ENCODE measurements at places on chromosomes 5 and 9.

- no peak for DNase-seq
These were observed 971 bp downstream of the TMEM267 start for GRCh38 chr5:43482490-43483297.

- no peak for DNase-seq
These were observed 9.2 kb downstream of the CNTFR start for GRCh38 chr9:34580358-34580757.

GRCh38 chr9:118414676-118415075, 710.5 kb downstream of the TLR4 start:
- DNase-seq, result no peak

- no peak for DNase-seq
These were observed 459.3 kb upstream of the MEF2C start for GRCh38 chr5:89342106-89342876.

- no peak for DNase-seq
These were observed 1129.2 kb downstream of the DTWD2 start for GRCh38 chr5:117859176-117859575.

GRCh38 chr9:131617611-131618010, 72.3 kb downstream of the PRRT1B start:
- no peak for DNase-seq

GRCh38 chr5:38753141-38753540, 92.7 kb upstream of the OSMR start:
- DNase-seq, result no peak

DNA sequence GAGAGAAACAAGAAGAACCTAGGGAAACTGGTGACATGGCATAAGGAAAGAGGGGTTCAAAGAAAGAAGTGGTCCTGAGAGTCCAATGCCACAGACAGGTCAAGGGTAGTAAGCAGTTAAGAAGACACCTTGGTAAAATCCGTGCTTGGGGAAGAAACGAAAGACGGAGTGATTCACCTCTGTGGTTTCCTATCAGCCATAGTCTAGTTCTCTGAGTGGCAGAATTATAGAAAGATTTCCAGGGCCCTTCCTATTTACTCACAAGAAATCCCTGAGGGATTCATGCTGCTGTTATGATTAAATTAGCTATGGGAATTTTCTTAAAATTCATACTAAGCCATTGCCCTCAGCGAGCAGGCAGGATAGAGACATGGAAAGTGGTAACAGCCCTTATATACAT, 31.7 kb downstream of the IL33 start:
- no peak for DNase-seq

GRCh38 chr5:104821606-104822005, 1259.0 kb upstream of the NUDT12 start:
- no peak for DNase-seq

GRCh38 chr5:19902316-19902934, 85.6 kb downstream of the CDH18 start:
- no peak for DNase-seq

DNA sequence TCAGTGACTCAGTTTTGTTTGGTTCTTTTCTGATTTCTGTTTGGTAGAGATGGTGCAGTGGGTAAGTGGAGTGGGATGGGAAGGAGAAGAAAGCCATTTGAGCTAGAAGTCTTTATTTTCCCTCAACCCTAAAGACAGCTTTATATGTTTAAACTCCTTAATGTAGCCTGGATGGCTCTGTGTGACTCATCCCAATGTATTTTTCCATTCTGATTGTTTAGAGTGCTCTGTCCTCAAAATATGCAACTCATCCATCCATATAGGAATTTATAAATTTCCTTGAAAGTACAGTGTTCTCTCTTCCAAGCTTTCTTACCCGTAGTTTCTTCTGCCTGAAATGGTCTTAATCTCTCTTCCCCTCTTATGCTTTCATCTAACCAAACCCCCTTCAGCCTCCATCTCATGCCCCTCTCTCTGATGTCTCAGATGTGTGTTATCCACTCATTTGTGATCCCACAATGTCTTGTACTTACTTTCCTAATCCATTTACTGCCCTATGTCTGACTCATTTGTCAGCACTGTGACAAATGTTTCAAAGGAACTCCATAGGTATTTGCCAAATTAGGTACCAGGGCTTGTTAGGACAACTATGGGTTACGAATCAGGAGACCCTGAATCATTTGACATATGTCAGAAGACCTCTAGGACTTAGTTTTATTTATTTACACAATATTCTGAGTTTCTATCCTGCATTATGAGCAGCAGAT, 217.5 kb upstream of the SGCD start:
- no peak for DNase-seq

DNA sequence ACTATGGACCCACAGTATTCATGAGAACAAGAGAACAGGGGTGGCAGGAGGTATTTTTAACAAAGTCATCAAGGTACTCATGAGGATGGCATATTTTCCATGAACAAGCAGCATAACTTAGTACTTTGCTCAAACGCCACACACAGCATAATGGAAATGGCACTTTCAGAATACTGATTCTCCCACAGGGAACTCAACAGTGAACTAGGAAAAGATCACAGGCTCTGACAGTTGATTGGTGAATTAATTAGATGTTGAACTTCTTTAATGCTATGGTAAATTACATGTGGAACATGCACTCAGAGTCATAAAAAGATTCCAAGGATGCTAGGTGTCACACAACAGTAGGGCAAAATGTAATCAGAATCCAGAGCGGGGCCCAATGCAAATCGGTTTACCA, 1088.6 kb upstream of the C9orf72 start:
- DNase-seq, result no peak

DNA sequence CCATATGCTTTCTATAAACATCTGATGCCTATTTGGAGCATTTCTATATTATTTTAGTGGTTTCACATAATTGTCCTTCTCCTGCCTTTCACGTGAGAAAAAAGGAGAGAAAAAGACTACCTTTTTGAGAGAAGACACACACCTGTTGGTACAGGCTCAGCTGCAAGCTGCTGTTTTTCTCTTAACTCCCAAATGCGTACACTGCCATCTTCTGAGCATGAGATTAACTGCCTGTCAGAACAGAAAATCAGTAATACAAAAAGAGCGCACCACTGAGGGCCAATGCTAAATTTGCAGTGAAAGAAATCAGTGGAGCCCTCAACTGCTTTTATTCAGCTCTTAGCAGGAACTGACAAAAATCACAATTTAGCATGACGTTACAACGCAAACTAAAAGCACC, 54.9 kb downstream of the WDR41 start:
- DNase-seq, result peak; percentile 7

DNA sequence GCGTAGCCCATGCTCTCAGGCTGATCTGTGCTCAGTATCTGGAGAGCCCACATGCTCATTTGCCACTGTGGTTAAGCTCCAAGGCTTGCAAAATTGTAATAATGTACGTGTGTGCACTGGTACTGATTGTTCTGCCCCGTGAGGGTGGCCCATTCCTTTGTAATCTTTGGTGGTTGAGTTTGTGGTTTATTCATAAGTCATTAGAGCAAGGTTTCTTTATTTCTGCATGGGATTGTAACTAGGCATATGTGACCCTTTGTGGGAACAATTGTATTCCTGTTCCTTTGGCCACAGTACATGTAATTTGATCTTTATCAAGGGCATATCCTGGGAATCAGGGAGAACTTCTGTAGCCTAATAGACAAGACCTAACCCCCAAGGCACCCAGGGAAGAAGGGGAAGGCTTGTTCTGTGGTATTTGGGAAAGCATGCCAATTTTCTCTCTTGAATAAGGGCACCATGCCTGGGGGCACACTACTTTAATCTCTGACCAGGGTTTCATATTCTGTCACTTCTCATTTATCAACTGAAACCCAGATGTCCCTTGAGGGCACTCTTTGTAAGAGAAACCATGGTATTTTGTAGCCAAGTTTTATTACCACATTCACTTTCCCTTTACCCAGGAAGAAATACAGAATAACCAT, 74.6 kb downstream of the NPR3 start:
- DNase-seq, result no peak

DNA sequence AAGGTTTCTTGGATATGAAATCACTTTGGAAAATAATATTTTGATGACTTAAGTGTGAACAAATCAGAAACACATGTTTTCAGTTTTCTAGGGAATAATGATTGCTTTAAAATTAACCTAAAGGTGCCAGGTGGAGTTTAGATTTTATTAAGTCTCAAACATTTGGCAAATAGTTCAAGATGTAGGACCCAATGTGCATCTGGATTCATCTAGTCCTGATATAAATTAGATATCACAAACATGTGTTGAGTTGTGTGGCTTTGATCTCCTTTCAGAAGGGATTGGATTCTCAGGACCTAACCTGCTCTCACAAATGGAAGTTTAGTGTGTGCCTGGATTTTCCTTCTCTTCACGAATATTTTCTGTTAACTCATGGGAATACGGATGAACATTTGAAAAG, 291.4 kb upstream of the ISL1 start:
- no peak for DNase-seq

DNA sequence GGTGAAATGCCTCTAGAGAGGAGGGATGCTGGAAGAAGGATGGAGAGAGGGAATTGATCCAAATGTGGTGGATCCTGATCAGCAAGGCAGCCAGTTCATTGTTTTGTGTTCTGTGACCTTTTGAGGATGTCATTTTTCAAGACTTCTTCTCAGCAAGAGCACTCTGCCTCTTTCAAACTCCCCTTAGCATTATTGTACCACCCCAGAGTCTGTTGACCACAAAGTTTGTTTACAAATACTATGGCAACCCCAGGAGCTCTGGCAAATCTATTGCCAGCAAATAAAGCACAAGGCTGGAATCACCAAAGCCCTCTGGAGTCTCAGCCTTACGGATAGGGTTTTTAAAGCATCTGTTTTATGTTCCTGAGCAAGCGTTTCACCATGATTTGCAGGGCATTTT, 76.2 kb upstream of the SLC1A3 start:
- no peak for DNase-seq

DNA sequence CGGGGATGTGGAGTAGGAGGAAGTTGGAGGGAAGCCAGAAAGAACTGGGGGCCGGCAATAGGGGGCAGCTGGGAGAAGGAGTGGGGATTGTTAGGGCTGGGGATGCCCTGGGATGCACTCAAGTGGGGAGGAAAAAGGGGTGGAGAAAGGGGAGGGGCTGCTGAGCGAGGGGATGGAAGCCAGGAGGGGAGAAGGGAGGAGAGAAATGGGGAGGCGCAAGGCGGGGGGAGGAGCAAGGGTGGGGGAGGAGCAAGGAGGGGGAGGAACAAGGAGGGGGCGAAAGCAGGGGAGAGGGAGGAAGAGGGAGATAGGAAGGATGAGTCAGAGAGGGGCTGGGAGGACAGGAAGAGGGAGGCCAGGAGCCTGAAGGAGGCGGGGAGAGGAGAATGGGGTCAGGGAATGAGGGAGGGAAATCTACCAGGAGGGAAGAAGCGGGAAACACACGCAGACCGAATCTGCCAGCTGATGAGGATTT, 1.6 kb downstream of the IRX4 start:
- DNase-seq, result no peak

GRCh38 chr9:35816708-35817107, 1.9 kb upstream of the HINT2 start:
- no peak for DNase-seq

DNA sequence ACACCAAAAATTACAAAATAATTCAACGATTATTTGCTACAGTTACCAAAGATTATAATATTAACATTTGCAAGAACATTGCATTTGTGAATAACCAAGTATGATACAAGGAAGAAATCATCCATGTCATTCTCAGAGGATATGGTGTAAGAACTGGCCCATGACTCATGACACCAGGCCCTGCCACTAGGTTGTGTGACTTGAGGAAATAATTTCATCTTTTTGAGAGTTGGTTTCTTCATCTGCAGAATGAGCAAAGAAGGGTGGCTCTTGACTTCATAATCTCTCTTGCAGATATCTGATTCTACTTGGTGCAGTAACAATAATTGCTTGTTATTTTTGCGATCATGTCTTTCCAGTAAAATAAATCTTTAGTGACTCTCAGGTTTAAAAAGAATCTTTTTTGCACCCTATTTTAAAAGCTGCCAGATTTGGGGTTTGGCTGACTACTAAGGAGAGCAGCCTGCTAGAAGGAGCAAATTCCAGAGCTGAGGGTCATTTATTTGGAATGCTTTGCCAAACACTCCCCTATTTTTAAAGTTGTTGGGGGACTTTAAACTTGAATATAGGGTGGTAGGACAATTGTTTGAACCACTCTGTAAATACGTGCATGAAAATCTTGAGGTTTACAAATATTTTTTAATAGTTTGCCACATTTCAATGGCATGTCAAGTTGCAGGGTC, 23.5 kb downstream of the ITGA1 start:
- DNase-seq, result no peak

- DNase-seq, result no peak
These were observed 29.4 kb upstream of the TNIP1 start for GRCh38 chr5:151110122-151110681.

DNA sequence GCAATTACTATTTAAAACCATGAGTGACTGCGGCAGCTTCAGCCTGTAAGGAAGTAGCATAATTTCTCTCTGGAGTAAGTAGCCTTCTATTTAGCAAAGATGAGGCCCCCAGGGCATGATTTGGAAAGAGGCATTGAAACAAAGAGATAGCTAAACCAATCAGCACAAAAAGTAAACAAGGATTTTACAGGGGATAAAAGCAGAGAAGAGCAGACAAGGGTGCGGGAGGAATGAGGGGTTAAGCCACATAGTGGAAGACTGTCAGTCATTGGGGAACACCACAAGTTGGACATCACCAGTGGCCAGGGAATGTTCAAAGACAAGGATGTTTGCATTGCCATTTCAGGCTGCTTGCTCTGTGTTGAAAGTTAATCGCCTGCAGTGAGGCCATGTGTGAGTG, 24.0 kb upstream of the C5orf63 start:
- DNase-seq, result no peak

- no peak for DNase-seq
These were observed 97.2 kb downstream of the TRIO start for GRCh38 chr5:14240359-14240758.

- no peak for DNase-seq
These were observed 167.5 kb upstream of the CLINT1 start for GRCh38 chr5:158026304-158027031.

GRCh38 chr5:158701406-158702177, 398.1 kb downstream of the EBF1 start:
- DNase-seq, result no peak

DNA sequence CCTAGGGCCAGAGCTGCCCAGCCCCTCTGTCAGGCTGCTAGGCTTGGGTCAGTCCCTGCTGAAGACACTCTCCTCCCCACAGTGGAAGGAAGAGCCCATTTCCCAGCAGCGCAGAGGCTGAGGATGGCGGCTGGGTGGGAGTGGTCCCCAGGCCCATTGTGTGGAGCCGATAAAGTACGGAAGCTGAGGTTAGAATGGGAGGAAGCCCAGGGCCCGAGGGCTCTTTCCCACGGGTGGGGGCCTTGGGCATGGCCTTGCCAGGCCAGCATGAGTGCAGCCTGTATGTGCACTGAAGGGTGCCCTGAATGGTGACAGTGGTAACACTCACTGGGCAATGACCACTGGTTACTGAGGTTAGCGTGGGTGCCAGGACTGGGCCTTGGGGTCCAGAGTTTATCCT, 125.9 kb downstream of the RGS3 start:
- peak; percentile 29 for DNase-seq

GRCh38 chr5:115450741-115451140, 93.8 kb downstream of the FEM1C start:
- DNase-seq, result no peak

DNA sequence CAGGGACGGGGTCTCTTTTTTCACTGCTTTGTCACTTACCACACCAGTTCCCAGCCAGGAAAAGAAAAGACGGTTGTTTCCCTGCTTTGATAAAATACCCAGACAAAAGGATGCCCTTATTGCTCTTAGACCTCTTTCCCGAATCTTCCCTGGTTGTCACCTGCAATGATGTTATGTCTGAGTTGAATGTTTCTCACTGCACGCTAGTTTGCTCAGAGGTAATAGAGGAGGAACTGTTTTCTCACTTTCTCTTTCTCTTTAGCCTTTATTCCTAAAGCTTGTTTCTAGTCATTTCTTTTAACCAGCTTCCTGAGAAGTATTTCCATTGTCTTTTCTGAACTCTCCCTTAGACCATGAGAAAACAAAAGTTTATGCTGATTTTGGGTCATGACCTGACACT, 32.9 kb downstream of the ACER2 start:
- DNase-seq, result no peak
